Bronchial smooth muscle cell (primary cell): ENCODE measurements at places on chromosomes 1 and 21. TPM values are rescaled to one million over a fixed set of nuclear protein-coding genes. Genes with fewer than 3 reads are reported as not detected.

CRYBG2 gene
- under 0.01 TPM in 1 of 2 replicates, not detected in the other for total RNA-seq

LCE2B gene
- total RNA-seq = not detected in 2 replicates

NR1I3 gene
- total RNA-seq = not detected in 2 replicates

ANGPTL1 gene
- total RNA-seq = 3.0 and 3.9 TPM in 2 replicates

VWA5B1 gene
- not detected in 2 replicates for total RNA-seq

TRIM67 gene
- not detected in 2 replicates for total RNA-seq

C1orf141 gene
- not detected in 2 replicates for total RNA-seq

CRYAA gene
- total RNA-seq = not detected in 2 replicates

CDC20 gene
- 1.2 and 8.7 TPM in 2 replicates for total RNA-seq

RHD gene
- not detected in 2 replicates for total RNA-seq

SYPL2 gene
- total RNA-seq = 0.16 and 0.43 TPM in 2 replicates

ZBTB8B gene
- total RNA-seq = under 0.01 TPM in 2 replicates

CLDN17 gene
- total RNA-seq = not detected in 2 replicates

RASAL2 gene
- total RNA-seq = 6.5 and 7.3 TPM in 2 replicates

LDLRAD2 gene
- 0.16 TPM in 1 of 2 replicates, not detected in the other for total RNA-seq

CFAP141 gene
- not detected in 2 replicates for total RNA-seq

GSTM4 gene
- 15.6 and 15.9 TPM in 2 replicates for total RNA-seq

GPR157 gene
- 3.8 and 4.1 TPM in 2 replicates for total RNA-seq

PPP1R12B gene
- total RNA-seq = 9.6 and 14.6 TPM in 2 replicates
